CD4-positive, alpha-beta T cell treated with Interleukin-2 at 100 ng/mL for 4 hours (primary cell): ENCODE measurements at places on chromosomes 3 and 15.

DNA sequence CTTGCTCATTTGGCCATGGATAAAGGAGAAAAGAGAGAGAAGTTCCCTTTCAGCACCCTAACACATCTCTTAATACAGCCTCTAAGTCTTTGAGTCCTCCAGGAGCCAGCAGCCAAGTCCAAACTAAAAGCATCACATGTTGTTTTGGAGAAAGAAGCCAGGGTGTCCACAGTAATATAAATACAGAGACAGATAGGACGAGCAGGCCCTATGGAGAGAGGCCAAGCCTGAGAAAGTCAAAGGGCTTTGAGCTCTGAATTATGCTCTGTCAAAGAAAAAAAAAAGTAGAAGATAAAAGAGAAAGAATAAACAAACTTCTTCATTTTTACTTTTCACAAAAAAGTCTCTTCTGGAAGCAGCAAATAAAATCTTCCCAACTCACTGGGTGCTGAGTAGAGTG, 92.4 kb upstream of the THBS1 start:
- no peak for DNase-seq

GRCh38 chr3:60399861-60400845, 851.1 kb downstream of the FHIT start:
- DNase-seq: no peak

DNA sequence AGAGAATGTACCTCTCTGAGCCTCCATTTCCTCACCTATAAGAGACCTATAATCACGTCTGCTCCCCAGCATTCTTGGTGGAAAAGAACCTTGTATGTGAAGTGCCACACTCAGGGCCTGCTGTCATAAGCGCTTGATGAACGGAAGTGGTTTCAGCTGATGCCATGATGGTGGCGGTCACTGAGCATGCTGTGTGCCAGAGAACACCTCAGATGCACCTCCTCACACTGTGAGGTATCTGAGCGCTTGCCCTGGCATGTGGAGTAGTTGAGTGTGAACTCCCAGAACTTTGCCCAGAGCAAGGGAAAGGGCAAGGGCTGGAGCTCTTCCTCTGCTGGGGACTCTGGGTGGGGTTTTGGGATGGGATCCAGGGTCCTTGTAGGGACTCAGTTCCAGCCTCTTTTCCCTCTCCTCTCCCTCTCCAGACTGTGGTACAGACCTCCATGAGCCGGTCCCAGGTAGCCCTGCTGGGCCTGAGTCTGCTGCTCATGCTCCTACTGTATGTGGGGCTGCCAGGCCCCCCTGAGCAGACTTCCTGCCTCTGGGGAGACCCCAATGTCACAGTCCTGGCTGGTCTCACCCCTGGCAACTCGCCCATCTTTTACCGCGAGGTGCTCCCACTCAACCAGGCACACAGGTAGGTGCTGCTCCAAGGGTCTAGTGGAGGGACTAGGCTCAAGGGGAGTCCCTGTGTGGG, 2.7 kb downstream of the ABHD14A start:
- peak; percentile 44 for DNase-seq

GRCh38 chr15:88241060-88241459, 15.5 kb downstream of the NTRK3 start:
- DNase-seq: no peak

- no peak for DNase-seq
Observed at GRCh38 chr15:43808435-43808950, 8.1 kb downstream of the HYPK start.

- DNase-seq: no peak
Observed at GRCh38 chr3:133570937-133571320, 2.6 kb upstream of the CDV3 start.

GRCh38 chr15:63250312-63250965, 27.0 kb upstream of the APH1B start:
- DNase-seq: no peak

DNA sequence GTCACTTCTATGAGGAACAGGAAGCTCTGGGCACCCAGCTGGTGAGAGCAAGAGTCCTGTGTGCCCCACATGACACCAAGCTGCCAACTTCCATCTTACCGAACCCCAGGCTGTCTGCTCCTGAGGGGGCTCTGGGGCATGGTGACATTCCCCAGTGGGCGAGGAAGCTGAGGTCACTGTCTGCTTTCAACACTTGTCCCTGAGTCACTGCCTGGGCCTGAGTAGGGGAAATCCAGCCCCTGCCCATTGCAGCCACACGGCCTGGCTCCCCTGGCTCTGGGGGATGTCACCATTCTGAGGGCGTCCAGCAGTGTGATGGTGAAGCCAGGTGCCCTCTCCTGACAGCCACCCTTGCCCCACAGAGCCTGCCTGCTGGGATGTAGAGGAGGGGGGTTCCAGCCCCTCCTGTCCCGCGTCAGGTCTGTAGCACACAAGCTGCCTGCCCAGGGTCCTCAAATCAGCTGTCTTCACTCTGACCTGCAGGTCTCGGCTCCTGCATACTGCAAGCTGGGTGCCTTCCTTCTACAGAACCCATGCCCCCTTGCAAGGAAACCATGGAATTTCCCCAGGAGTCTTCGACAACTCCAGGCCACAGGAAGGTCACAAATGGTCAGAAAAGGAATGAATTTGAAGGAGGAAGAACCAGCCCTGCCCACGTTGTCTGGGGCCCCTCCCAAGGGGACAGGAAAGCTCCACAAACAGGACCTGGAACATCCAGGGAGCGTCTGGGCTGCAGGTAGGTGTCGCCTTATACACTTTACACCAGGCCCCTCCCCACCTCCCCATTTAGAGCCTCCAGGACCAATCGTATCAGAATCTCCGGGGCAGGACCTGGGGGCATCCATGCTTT, 69.9 kb upstream of the GATM start:
- DNase-seq: peak; percentile 13

DNA sequence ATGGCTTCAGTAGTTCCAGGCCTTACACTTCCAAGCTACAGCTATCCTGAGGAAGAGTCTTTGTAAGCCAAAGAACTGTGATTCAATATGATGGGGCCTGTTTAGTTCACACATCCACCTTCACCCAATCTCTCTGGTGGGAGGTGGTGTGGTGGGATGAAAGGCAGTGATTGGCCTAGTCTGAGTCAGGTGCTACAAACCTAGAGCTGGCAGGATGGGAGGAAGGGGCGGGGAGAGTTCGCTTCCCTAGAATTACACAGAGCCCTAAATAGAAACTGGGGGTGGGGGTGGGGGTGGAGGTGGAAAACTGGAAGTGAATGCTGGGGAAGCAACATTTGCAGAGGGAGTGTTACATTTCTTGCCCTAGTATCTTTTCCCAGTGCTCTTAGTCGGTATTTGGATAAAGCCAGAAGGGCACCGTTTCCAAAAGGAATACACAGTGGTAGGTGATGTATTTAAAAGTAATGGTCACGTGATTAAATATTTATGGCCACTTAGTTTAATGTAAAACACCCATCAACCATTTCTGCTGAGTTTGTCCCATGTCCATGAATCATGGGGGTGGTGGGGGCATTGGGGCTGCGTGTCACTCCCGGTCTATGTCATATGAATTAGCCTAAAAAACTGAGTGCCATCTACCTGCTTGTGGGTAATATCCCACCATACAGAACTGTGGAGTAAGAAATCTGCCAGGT, 247.6 kb upstream of the PROK2 start:
- DNase-seq: no peak

- DNase-seq: no peak
Observed at GRCh38 chr3:46087871-46088270, 60.6 kb upstream of the XCR1 start.

DNA sequence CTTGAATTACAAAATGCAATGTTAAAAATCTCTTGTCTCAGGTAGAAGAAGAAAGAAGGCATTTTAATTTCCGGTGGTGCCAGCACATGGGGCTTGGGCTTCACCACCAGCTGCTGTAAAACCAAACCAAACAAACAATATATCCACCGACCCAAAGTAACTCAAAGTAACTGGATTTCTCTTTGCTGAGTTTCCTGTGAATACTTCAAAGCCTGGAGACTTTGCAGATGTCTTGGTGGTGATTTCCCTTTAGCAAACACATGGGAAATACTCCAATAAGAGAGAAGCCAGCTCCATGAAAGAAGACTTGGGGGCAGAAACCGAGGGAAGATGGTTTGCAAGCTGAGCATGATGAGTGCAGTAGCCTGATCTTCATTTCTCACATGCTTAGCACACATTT, 62.6 kb downstream of the EIF4E3 start:
- DNase-seq: no peak

GRCh38 chr3:33064929-33065328, 32.0 kb downstream of the GLB1 start:
- DNase-seq: peak; percentile 53

DNA sequence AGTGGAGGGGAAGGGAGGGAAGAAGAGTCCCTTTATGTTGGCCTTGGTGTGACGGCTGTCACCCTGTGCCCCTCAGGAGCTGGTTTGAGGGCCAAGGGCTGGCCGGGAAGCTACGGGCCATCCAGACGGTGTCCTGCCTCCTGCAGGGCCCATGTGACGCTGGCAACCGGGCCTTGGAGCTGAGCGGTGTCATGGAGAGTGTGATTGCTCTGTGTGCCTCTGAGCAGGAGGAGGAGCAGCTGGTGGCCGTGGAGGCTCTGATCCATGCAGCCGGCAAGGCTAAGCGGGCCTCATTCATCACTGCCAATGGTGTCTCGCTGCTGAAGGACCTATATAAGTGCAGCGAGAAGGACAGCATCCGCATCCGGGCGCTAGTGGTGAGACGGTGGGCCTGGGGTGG, 8.1 kb upstream of the RCCD1 start:
- no peak for DNase-seq

DNA sequence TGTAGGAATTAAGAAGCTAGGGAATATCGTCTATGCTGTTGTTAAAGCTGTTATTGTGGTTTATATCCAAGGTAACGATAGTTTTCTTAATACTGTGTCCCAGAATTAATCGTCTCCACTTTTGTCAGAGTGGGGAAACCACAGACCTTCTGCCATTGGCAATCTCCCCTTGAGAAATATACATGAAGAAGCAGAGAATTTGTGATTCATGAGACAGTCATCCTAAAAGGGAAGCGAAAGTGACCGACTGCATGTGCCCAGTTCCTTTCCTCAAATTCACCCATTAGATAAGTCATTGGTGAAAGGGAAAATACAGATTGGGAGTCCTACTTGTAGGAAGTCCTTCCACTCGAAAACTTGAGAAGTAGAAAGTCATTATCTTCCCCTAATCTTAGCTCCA, 26.6 kb downstream of the DIPK2A start:
- DNase-seq: peak; percentile 10

GRCh38 chr3:172522871-172523818, at the start of gene TNFSF10:
Gene TNFSF10, minus strand, starts transcription at chr3:172523430. Its CDS starts 46 bp downstream, at chr3:172523384.
- peak; percentile 76 for DNase-seq

- no peak for DNase-seq
Observed at GRCh38 chr3:44923632-44924456, 49.4 kb downstream of the TGM4 start.

DNA sequence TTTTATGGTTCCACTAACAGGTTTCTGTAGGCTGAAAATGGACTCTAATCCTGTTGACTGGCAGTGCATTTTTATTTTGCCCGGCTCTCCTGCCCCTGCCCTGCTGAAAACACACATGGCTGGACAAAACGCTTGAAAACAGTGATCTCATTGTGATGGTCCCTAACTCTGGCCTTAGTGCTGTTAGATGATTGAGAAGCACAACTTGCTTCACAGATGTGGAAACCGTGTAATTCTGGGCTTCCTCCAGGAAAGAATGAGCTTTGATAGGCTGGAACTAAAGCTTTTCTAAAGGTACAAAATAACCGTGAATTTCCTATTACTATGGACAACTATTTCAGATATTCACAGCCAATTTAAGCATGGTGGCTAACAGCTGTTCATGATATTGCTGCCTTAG, 121.4 kb downstream of the VGLL3 start:
- no peak for DNase-seq

DNA sequence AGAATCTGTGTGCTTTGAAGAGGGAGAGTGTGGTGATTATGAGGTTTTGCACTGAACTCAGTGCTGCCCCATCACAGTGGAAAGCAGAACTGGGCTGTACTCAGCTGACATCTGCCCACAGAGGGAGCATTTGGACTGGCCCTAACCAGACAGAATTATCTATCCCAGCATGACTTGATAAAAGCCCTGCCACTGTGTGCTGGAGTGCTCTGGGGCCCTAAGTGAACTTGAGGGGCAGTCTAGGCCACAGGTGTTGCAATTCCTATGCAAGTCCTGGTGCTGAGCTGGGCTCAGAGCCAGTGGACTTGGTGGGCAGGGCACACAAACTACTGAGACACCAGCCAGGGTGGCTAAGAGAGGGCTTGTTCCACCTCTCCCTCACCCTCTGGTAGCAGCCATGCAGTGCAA, 269.2 kb upstream of the CTNNB1 start:
- no peak for DNase-seq

DNA sequence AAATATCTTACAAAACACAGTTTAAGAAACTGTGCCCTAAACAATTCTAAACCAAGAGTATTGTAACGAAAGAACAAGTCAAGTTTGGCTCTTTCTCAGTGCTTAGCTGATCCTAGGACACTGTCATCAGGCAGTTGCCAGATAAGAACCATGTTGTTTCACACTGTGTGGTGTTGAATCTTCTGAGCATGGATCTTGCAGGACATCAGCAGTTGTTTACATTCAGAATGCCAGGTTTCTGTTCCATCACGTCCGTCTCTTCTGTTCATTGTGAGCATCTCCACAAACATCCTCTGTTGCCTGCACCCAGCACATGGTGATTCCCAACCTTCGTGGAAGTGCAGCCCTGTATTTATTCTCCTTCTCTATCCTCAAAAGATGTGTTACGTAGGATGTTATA, 67.9 kb downstream of the DCUN1D1 start:
- no peak for DNase-seq

- no peak for DNase-seq
Observed at GRCh38 chr3:134839990-134840389, 44.9 kb downstream of the EPHB1 start.

GRCh38 chr3:124774327-124774718, 44.1 kb downstream of the UMPS start:
- DNase-seq: no peak

- no peak for DNase-seq
Observed at GRCh38 chr3:156594219-156594683, 39.3 kb upstream of the SSR3 start.

GRCh38 chr3:20197775-20198174, 11.8 kb upstream of the SGO1 start:
- no peak for DNase-seq

DNA sequence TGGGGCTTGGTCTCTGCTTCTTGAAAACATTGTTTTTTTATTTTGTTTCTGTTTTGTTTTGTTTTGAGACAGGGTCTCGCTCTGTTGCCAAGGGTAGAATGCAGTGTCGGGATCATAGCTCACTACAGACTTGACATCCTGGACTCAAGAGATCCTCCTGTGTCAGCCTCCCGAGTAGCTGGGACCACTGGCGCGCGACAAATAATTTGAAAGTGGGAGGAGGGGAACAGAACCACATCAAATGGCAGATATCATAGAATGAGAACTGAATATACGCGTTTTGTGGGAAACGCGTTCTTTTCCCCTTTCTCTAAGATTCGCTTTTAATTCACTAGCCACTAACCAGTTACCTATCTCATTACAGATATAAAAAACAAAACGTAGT, 641 bp upstream of the VPS13C start:
- no peak for DNase-seq

GRCh38 chr3:109784852-109785631, 447.7 kb upstream of the DPPA4 start:
- no peak for DNase-seq

GRCh38 chr3:57951066-57951882, 56.9 kb upstream of the FLNB start:
- DNase-seq: no peak
